ENCODE measurements at places on chromosomes 16 and 17.

DNA sequence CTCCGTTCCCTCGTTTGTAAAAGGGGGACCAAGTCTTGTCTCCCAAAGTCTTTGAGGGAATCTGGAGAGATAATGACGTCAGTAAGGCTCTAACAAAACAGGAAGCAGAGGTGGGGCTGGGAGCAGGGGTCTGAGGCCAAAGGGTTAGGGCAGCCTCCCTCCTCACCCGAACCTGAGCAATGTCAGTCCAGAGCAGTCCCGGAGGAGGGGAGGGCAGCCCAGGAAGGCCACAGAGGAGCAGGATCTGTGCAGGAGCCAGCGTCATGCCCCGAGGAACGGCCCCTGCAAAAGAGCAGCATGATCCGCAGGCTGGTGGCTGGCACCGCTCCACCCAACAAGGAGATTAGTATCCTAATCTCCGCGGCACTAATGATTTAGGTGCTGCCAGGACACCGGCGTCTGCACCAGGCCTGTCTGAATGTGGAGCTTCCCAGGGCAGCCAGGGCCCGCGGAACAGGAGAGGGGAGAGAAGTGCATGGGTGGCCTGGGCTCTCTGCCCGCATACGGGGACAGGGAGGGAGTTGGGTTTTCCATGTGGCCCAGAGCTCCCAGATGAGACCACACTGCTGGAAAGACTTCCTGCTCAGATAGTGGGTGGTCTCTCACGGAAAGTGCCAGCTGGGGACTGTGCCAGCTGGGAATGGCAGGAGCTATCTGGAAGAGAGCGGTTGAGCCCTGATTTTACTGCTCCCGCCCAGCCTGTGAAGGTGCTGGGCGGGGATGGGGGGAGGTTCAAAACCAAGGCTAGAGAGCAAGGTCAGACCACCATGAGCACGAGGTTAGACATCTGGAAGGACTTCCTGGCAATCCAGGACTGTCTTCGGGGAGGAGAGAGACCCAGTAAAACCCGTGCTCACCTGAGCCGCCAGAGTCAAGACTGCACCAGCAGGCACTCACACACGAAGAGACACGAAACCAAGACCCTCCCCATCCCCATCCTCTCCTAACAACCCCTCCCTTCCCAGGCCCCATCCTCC, 11.0 kb upstream of the KRT17 start:
- DNase-seq, result no peak

DNA sequence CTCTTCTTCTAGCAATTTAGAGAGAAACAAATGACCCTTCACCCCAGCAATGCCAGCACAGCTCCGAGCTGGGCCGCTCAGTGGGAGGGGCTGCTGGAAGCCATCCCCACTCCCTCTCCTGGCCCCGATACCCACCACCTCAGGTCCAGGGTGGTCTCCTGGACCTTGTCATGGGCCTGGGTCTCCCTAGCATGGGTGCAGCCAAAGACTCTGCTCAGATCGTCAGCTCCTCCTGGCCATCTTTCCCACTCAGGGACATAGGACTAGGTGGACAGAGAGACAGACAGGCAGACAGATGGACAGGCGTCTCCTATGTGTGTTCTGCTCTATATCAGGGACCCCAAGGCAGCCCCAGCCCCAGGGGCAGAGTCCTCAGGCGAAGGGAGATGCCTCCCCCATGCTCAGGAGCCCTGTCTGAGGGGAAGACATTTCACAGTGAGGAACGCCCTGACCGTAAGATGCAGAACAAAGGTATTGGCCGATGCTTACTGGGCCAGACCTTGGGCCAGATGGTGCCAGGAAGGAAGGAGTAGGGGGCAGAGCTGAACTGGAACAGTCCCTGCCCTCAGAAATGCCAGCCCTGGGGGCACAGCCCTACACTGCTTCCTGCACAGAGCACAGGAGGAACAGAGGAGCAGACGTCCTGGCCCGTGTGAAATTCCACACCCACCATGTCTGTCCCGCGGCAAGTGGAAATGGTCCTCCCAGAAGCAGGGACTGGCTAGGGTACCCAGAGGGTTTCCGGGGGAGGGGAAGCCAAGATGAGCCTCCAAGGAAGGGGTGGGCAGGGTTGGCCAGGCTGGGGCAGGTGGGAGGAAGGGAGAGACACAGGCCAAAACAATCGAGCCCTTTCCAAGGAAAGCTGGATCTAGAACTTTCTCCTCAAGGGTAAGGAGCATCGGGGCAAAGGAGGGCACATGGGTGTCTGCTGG, 13.0 kb downstream of the PITPNM3 start:
- DNase-seq, result no peak

DNA sequence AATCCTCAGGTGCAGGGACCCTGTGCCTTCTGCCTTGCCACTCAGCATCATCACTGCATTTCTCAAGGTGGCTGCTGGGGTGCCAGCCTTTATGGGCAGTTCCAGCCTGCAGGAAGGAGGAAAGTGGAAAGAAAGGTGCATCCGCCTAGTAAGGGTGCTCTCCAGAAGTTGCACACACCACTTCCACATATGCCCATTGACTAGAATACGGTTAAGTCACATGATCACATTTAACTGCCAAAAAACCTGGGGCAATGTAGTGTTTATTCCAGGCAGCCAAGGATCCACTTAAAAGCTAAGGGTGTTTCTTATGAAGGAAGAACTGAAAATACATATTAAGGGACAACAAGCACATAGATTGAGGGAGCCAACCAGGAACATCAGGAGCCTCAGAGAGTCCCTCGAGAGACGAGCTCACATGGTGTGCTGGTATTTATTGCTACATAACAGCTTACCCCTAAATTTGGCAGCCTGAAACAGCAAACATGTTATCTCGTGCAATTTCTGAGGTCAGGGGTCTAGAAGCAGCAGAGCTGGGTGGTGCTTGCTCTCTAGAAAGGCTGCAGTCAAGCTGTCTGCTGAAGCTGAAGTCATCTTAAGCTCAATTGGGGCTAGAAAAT, 52.0 kb upstream of the MMP2 start:
- no peak for DNase-seq

- no peak for DNase-seq
Measured at GRCh38 chr17:21164216-21164615, 37.5 kb downstream of the DHRS7B start.

- no peak for DNase-seq
Measured at GRCh38 chr17:81179861-81180260, 13.8 kb upstream of the AATK start.

GRCh38 chr16:62701426-62701825, 665.2 kb upstream of the CDH8 start:
- no peak for DNase-seq

DNA sequence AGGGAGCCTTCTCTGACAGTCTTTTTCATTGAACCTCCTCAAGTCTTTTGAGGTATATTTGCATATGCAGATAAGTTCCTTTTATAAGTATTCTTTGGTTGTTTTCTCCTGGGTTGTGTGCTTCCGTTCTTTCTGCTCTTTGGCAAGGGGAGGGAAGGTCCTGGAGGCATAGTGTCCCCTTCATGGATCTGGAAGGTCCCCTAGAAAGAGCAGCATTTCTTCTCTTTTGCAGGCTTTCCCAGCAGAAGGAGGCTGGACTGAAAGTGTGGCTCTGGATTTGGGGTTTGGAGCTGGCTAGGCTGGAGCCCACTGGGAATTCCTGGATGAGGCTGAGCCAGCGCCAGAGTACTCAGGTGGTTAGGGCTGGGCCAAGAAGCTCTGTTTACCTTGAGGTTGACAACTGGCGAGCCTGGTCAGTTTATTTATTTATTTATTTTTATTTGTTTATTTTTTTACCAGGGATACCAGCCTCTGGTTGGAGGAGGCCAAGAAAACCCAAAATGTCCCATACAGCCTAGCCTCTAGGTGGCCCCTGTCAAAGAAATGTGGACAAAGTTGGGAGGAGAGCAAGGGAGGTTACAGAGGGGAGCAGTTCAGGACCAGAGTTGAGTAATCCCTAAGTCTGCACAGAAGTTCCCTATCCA, 5.4 kb upstream of the TOP2A start:
- no peak for DNase-seq

DNA sequence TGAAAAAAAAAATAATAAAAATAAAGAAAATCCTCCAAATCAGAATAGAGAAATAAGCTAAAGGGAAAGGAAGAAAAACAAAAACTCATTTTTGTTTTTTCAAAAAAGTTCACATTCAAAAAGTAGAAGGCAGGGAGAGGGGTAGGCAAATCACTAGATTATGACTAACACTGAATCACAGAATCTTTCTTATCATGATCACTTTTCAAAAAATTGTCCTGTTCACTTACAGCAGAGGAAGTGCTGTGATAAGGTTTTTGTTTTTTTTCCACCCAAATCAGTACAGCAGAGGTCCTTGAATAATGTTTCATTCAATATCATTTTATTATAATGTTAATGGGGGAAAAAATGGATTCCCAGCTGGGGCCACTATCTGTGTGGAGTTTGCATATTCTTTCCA, 106.4 kb downstream of the CA4 start:
- DNase-seq, result no peak

DNA sequence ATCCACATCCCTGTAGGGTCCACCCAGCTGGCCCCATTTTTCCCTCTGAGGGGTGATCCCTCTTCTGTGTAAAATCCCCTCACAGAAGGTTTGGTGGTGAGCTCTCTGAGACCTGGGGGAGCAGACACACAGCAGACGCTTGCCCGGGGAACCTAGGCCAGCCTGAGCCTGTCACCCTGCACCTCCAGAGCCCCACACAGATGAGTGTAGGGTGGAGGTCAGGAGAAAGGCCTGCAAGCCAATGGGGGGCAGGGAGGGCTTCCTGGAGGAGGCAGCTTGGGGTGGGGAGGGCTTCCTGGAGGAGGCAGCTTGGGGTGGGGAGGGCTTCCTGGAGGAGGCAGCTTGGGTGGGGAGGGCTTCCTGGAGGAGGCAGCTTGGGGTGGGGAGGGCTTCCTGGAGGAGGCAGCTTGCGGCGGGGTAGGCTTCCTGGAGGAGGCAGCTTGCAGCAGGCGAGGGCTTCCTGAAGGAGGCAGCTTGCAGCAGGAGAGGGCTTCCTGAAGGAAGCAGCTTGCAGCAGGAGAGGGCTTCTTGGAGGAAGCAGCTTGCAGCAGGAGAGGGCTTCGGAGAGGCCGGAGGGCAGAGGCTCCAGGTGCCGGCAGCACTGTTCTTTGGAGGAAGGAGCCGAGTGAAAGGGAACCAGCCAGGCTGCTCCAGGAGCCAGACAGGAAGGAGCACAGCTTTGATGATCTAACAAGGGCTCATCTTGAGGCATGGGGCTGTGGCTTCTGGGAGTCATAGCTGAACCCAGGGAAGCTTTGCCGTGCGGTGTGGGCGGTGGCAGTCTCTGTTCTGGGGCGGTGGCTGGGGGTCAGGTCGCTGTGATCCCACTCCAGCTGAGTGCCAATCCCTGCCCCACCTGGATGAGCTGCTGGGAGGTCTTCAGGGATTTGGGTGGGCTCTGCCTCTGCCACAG, 83.7 kb upstream of the ZNF469 start:
- DNase-seq, result no peak

- DNase-seq, result peak; percentile 35
Measured at GRCh38 chr17:8072729-8073461, 14.6 kb downstream of the ALOX12B start.

DNA sequence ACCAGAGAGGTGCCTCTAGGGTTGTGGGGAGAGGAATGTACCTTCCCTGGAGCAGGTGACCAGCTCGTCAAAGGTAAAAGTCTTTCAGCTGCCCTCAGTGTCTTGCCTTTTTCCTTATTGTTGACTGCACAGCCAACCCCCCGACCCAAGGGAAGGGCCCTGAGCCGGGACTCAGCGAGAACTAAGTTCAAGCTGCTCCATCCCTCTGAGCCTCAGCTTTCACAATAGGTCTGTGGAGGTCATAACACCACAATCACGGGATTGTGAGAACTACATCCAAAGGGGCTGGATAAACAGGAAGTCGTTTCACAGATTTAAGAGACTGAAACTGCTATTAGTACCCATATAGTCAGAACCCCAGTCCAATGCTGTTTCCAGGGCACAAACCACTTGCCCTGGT, 2.6 kb upstream of the KRT36 start:
- no peak for DNase-seq

GRCh38 chr16:17404941-17405689, 65.6 kb downstream of the XYLT1 start:
- DNase-seq, result no peak

- DNase-seq, result peak; percentile 70
Measured at GRCh38 chr17:43389046-43389947, 9.5 kb upstream of the ARL4D start.

DNA sequence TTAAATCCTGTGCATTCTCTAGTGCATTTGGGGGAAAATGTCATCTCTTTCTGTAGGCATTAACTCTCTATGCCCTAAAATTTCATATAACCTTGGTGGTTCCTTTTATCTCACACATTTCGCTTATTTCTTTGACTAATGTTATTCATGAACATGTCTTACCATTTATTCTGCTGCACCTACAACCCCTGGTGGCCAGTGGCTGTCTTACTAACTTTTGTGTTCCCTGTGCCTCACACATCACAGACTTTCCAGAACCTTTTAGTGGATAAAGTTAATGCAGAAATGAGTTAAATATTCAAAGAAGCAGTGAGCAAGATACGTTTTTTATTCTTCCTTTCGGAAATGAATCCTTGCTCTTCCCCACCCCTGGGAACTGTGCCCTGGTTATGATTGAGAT, 111.9 kb downstream of the CDH13 start:
- DNase-seq, result no peak

- no peak for DNase-seq
Measured at GRCh38 chr17:46949291-46950174, 26.6 kb downstream of the GOSR2 start.

- no peak for DNase-seq
Measured at GRCh38 chr17:57670769-57671569, 74.1 kb downstream of the CCDC182 start.

DNA sequence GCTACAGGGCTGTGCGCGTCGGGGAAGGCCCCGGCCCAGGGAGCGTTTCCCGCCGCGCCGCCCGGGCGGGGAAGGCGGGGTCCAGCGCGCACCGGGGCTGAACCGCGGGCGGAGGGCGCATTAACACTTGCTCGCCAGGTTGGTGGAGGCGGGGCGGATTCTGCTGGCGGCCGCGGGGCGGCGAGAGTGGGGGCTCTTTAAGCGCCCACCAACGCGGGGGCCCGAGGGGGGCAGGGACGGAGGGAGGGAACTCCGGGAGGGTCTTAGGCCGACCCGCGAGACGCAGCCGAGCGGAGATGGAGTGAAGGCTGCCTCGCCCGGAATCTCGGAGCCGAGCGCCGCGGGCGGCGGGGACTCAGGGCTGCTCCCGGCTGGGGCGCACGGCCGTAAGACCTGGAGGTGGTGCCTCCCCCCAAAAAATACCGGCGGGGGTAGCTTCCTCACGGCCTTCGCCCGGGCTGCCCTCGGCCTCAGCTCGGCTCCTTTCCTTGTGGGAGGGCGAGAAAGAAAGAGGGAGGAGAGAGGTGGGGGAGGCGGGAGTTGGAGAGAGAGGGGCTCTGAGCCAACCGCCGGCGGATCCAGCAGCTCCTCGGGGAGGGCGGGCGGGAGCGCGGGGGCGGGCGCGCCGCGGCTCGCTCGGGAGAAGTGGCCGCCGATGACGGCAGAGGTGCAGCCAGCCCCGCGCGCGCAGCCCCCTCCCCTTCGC, 415 bp upstream of the FOXF1 start:
- no peak for DNase-seq

DNA sequence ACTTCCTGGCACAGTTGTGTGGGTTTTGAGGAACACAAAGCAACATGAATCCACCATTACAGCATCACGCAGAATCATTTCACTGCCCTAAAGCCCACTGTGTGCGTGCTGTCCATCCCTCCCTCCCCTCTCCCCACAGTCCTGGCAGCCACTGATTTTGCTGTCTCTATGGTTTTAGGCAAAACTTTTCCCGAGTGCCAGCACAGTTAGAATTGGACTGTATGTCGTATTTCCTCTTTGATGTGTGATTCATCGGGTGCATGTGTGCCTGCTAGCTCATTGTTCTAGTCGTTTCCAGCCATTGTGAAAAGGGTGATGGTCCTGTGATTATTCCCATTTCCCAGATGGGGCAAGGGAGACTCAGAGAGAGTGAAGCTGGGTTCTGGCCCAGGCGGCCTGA, 12.7 kb downstream of the KLHL36 start:
- DNase-seq, result no peak
